ENCODE measurements at places on chromosomes 4 and X. TPM values are rescaled to one million over a fixed set of nuclear protein-coding genes. Genes with fewer than 3 reads are reported as not detected.

Gene AR
- total RNA-seq = 2.9 TPM

Gene CDKL2
- 0.14 TPM for total RNA-seq

Gene RGN
- total RNA-seq = 0.42 TPM

Gene SULT1E1
- total RNA-seq = 2.4 TPM

Gene MXRA5
- under 0.01 TPM for total RNA-seq

Gene GABRQ
- not detected for total RNA-seq

Gene DCLK2
- 2.0 TPM for total RNA-seq

Gene SYP
- total RNA-seq = 0.14 TPM

Gene SPRY1
- 27.2 TPM for total RNA-seq

Gene KDR
- 321 TPM for total RNA-seq

Gene DCAF8L1
- total RNA-seq = not detected

Gene SLBP
- 61.5 TPM for total RNA-seq

Gene H2BW2
- not detected for total RNA-seq

Gene HTN1
- total RNA-seq = not detected

Gene PHOX2B
- total RNA-seq = not detected

Gene SPACA5
- not detected for total RNA-seq

Gene VCX3A
- not detected for total RNA-seq

Gene PRDM5
- total RNA-seq = 5.4 TPM

Gene PCDH19
- total RNA-seq = 0.68 TPM

Gene BEX2
- 0.68 TPM for total RNA-seq

Gene FAM9B
- not detected for total RNA-seq

Gene BANK1
- total RNA-seq = 0.09 TPM

Gene UGT8
- total RNA-seq = 0.05 TPM

Gene VSIG4
- total RNA-seq = not detected

Gene SMIM31
- not detected for total RNA-seq

Gene C4orf50
- under 0.01 TPM for total RNA-seq

Gene RWDD4
- 20.2 TPM for total RNA-seq

Gene PABPC1L2A
- total RNA-seq = not detected

Gene SUPT20HL2
- total RNA-seq = not detected

Gene LAMP2
- total RNA-seq = 125 TPM

Gene MAGEA11
- not detected for total RNA-seq

Gene STPG2
- not detected for total RNA-seq

Gene CCKAR
- not detected for total RNA-seq

Gene SHOX
- total RNA-seq = not detected

Gene WAS
- total RNA-seq = 0.09 TPM

Gene EFHC2
- 0.05 TPM for total RNA-seq

Gene CXCL8
- 47.1 TPM for total RNA-seq

Gene ADH1A
- not detected for total RNA-seq

Gene INTU
- 2.7 TPM for total RNA-seq

Gene LPAR4
- not detected for total RNA-seq

Gene RPS6KA6
- total RNA-seq = 1.4 TPM

All from dermis blood vessel endothelial cell (primary cell).